ENCODE measurements at places on chromosomes 7 and 10.

- no peak for DNase-seq
These were observed 321.2 kb downstream of the FRMD4A start for GRCh38 chr10:14009371-14010100.

- no peak for DNase-seq
These were observed 32.4 kb downstream of the GPRIN2 start for GRCh38 chr10:46523962-46524471.

DNA sequence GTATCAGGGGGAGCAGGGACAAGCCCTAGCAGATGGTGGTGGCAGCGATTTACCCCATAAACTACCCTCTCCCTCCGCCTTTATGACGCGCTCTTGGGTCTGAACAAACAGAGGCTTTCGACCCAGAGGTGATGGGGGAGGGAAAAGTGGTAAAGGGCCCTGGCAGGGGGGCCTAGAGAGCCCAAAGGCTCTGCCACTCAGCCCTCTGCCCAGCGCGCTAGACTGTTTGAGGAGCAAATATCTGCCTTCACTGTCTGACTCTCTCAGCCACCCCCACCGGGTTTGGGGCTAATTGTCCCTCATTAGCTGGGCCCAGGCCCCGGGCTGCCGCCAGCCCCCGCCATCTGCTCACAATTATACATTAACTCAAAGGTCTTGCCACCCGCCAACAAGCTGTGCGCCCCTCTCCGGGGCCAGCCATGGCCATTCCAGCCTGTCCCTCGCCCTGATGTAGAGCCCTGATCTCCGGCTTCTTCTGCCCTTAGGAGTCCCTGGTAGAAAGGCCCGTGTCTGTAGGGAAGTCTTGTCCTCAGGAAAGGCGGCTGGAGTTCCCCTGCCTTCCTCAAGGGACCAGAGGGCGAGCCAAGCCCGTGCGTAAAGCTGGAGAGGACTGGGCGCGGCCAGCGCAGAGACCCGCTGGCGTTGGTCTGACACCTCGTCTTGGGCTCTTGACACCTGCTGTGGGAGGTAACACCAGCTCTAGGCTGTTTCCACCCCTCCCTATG is 1.9 kb upstream of the PAX4 start:
- DNase-seq, result no peak

DNA sequence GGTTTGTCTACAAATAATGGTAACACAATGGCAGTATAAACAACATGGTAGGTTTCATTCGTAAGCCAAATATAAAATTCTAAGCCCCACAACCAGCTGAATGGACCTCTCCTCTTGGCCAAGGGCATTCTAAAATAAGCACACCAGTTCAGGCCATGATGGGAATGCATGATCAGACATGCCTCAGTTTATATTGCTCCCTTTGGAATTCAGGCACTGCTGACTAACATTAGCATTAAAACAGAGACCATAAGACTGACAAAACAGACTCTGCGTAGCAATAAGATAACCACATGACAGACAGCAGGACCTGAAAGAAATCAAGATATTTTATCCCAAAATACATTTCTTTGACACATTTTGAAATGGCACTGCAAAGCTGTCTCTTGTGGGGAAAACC is 125.8 kb downstream of the FAM107B start:
- no peak for DNase-seq

DNA sequence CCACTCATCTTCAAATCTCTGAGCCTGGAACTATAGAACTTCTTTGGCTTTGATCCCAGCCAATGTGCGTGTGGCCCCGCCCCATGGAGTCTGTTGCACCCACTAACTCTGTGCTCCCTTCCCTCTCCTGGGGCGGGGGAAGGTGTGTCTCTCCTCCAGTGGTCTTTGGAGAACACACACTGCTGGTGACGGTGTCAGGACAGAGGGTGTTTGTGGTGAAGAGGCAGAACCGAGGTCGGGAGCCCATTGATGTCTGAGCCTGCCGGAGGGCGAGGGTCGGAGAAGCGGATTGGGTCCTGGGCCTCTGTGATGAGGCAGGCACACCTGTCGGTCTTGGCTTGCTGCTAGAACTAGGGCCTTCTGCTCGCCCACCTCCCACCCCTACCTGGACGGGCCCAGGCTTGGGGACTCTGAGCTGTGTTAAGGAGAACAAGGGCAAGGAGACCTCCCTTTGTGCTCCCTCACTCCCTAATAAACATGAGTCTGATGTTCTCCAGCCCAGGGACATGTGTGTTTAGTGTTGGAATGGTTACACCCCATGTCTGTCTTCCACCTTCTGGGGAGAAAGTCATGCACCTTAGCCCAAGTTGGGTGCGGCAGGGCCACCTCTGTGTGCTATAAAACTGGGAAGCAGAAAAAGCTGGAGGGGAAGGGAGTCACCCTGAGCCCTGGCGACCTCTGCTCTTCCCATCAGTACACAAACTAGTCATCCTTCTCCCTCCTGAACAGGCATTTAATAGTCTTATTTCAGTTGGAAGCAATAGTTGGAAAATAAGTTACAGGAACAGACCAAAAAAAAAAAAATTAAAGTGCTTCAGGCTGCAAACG is 4.6 kb downstream of the TRAPPC14 start:
- no peak for DNase-seq

DNA sequence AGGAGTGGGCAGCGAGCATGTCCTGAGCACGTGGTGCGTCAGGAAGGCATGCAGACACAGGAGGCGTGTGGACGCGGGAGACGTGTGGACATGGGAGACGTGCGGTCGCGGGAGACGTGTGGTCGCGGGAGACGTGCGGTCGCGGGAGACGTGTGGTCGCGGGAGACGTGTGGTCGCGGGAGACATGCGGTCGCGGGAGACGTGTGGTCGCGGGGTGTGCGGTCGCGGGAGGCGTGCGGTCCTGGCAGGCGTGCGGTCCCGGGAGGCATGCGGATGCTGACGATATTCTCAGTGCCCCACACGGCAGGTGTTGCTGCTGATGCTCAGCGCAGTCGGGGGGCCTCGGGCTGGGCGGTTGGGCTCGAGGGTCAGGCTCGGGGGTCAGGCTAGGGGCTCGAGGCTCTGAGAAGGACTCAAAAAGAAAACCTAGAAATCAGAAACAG is 94.2 kb downstream of the NKX6-2 start:
- no peak for DNase-seq

GRCh38 chr10:21518641-21519396 is 6.7 kb downstream of the SKIDA1 start:
- DNase-seq, result no peak

GRCh38 chr7:73449422-73449821 is 15.8 kb downstream of the FZD9 start:
- no peak for DNase-seq

DNA sequence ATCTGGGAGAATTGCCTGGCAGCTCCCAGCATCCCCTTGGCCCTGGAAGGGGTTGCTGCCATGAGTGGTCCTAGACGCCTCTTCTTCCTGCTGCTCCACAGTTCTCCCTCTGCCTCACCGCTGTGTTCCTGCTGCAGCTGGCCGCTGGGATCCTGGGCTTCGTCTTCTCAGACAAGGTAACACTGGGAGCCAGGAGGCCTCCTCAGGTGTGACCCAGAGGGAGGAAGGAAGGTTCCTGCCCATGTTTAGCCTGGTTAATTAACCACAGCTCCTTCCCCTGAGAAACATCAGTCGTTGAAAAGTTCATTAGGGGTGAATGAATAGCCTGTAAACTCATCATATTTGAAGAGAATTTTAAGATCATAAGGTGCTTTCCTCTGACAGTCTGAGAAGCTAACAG is 18.2 kb downstream of the TSPAN33 start:
- no peak for DNase-seq

All from suppressor macrophage (primary cell).